HL-60 (cell line): ENCODE measurements at places on chromosomes 6 and 20.

GRCh38 chr6:73854998-73855718 lies 159.2 kb downstream of the CD109 start:
- peak; percentile 15 for DNase-seq

DNA sequence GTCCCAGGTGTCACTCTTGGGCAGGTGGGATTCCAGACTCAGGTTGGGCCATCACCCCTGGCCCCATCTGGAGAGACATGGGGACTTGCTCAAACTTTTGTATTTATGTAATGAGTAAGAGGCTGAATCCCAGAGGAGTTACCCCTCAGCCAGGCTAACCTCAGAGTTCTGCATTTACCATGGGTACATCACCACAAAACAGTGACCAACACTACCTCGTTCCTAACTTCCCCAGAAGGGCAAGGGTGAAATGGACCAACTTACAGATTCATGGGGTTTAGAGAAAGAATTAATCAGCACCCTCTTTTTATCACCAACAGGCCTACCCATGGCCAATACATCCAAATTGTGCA lies 259.9 kb upstream of the MARCKS start:
- DNase-seq, result peak; percentile 36

DNA sequence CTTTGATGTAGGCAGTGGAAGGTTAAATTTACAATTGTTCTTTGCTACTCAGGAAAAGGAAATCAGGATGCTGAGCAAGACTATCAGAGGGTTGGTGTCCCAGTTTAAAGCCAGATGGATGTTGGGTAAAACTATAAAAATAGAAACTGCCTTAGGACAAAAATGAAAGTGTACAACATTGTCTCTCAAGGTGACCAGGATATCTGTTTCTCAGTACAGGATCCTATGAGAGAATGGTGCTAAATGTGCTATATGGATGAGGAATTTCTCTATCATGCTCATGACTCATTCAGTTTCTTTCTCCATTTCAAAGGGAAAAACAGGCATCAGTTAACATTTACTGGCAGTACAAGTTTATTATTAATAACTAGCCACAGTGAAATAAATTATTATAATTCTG lies 534.2 kb upstream of the GJE1 start:
- DNase-seq, result no peak

DNA sequence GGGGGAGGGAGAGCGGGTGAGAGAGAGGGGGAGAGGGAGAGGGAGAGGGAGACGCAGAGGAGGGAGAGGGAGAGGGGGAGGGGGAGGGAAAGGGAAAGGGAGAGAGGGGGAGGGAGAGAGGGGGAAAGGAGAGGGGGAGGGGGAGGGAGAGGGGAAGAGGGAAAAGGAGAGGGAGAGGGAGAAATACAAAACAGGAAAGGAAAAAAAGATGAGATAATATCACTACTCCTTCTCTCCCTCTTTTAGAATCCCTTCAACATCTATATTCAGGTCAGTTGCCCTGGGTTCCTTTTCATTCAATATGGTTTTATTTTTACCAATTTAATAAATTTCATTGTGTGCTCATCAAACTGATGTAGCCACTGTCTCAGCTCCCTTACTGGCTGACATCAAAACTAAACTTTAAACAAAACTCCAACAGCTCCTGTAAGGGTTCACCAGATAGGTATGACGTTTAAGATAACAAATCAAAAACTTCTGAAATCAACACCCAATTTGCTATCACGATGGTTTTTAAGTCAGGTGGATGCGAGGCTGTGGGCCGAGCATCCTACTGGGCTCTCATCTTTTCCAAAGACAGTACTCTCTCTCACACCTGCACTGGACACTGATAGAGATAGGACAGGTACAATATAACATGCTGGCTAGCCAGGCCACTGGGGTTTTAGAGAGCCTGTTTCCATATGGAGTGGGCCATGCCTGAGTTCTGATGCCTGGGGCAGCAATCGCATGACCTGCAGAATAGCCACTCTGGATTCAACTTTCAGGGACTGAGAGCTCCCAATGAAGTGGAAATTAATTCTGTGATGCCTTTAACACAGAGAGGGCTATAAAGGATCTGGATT lies 99.5 kb downstream of the FYN start:
- DNase-seq, result no peak

GRCh38 chr20:22921595-22922421 lies 113.3 kb upstream of the SSTR4 start:
- peak; percentile 60 for DNase-seq

GRCh38 chr6:126657561-126658175 lies 317.8 kb downstream of the CENPW start:
- DNase-seq, result no peak

GRCh38 chr6:82364087-82365015 lies 734 bp downstream of the TPBG start:
- DNase-seq, result no peak

GRCh38 chr6:38182426-38182825 lies 362.9 kb downstream of the ZFAND3 start:
- no peak for DNase-seq

GRCh38 chr20:11861479-11861878 lies 56.2 kb upstream of the BTBD3 start:
- no peak for DNase-seq

DNA sequence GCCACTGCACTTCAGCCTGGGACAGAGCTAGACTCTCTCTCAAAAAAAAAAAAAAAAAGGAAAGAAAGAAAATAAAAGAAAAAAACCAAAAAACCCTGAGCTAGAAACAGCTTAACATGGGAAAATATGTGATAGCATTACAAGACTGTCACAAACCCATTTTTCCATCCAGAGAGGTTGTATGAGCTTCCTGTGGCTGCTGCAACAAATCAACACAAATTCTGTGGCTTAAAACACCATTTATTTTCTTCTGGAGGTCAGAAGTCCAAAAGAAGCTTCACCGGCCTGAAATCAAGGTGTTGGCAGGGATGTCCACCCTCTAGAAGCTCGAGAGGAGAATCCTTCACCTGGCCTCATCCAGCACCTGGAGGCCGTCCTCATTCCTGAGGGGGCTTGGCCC lies 21.7 kb upstream of the SSR1 start:
- DNase-seq, result no peak

DNA sequence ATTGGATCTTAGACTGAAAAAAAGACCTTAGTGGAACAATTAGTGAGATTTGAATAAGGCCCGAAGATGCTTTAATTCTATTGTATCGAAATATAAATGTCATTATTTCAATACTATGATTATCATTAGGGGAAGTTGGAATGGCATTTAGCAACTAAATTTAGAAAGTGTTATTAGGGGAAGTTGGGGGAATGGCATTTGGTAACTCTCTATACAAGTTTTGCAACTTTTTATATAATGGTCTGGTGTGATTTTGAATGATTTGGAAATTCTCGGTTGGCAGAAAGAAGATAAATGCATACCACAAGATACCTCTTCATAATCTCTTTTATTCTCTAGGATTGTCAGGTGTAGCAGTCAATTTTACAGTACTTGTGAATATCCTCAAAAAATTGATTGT lies 49.2 kb downstream of the RNF144B start:
- no peak for DNase-seq

GRCh38 chr20:57536120-57536708 lies 11.3 kb upstream of the CTCFL start:
- DNase-seq, result no peak

GRCh38 chr20:4787069-4787468 lies 65.4 kb downstream of the PRND start:
- DNase-seq, result no peak

- no peak for DNase-seq
These were observed 654 bp downstream of the TMEM14C start for GRCh38 chr6:10723567-10723881.

DNA sequence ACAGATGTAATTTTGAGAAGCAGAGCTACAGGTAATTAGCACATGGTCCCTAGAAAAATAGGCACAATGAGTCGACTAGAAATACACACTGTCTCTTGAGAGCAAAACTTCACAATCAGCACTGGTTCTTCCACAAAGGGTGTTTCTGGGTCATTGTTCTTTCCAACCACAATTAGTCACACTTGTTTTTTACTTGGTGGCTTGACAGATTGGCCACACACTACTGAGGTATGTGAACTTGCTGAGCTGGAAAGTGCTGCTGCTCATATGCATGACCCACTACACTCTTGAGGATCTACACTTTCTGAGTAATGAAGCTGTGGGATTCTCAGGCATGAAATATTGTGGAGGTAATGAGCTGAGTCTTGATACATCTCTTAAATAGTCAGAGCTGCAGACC lies 347.7 kb downstream of the BCKDHB start:
- DNase-seq, result no peak

DNA sequence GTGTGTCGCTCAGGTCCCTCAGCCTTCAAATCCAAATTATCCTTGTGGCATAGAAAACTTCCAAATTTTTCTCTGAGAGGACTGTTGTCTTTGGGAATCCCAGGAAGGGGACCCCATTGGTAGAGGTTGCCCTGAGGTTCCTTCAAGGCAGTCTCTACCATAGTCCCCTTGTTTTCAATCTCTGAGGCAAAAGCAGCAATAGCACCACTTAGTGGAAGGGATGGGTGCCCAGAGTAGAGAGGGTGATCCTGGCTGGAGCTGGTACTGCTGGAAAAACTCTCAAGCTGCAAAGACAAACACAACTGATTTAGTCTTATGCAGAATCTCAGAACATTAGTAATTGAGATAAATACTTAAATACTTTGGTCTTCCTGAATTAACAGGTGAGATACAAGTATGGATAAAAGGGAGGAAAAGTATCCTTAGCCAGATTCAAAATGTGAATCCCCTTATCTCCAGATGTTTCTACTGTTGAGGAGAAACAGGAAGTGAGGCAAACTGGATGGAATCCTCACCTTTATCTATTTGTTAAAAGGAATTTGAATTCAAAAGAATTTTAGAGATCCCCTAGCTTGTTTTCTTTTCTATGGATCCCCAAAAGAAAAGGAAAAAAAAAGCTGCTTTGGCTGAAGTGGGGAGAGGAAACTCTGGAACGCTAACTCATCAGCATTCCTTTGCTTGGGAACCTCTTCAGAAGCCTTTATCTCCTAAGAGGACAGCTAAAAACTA lies 13.4 kb downstream of the ZNF318 start:
- peak; percentile 12 for DNase-seq

- DNase-seq, result no peak
These were observed 8.7 kb downstream of the CST3 start for GRCh38 chr20:23629017-23629541.

GRCh38 chr6:81331526-81331925 lies 421.0 kb downstream of the TENT5A start:
- no peak for DNase-seq

DNA sequence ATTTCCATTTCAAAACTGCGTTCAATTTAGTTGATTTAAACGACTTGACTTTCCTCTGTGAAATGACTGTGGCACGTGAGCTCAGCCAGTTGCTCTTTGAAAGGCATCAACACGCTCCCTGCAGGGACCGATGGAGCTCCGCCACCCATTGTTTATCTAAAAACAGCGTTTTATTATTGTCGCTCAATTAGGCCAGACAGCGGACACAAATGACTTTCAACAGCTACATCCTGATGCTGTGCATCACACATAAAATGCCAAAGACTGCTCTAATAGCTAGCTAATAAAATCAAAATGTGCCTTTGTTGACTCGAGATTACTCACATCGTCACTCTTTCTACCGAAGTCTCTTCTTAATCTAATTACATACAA lies 332.5 kb downstream of the CD83 start:
- DNase-seq, result no peak

GRCh38 chr6:20056350-20056992 lies 155.8 kb downstream of the MBOAT1 start:
- no peak for DNase-seq

GRCh38 chr6:128278836-128279235 lies 241.6 kb downstream of the PTPRK start:
- no peak for DNase-seq

DNA sequence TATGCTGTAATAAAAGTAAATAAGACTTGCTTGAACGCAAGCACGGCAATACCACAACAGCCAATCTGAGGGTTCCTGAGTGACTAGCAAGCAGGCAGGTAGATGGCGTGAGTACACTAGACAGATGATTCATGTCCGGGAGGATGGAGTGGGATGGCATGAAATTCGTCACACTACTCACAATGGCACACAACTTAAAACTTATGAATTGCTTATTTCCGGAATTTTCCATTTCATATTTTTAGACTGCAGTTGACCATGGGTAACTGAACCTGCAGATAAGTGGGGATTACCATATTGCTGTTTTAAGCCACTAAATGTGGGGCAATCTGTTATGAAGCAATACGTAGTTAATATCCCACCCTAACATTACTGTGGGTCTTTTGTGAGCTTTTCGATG lies 93.6 kb upstream of the NFATC2 start:
- no peak for DNase-seq

GRCh38 chr6:135358251-135358821 lies 139.2 kb downstream of the AHI1 start:
- DNase-seq, result peak; percentile 18

GRCh38 chr6:160882791-160883279 lies 108.7 kb upstream of the MAP3K4 start:
- DNase-seq, result no peak

DNA sequence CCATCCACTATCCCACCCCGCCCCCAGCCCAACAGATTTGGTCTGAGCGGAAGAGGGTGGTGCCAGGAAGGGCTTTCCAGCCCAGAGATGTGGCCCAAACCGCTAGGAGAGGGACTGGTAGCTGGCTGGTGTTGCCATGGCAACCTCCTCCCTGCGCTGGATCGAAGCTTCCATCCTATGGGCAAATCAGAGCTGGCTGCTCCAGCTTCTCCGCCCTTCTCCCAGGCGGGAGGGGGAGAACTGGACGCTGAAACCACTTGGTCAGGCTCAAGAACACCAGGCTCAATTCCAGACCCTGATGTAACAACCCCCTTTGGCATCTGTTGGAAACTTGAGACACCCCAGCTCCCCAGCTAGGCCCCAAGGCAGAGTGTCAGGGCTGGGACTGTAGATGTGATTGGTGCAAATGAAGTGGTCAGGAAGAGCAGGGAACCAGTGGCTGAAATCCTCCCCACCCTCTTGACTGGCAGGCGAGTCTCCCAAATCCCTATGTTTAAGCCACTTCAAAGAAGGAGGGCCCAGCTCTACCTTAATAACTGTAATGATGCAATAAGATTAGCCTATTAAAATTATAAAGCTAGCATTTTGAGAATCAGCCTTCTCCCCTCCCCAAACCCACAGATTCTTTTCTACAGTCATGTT lies 4.2 kb downstream of the RIMS4 start:
- DNase-seq, result no peak

GRCh38 chr6:29723666-29724588 lies 693 bp downstream of the HLA-F start:
- no peak for DNase-seq

DNA sequence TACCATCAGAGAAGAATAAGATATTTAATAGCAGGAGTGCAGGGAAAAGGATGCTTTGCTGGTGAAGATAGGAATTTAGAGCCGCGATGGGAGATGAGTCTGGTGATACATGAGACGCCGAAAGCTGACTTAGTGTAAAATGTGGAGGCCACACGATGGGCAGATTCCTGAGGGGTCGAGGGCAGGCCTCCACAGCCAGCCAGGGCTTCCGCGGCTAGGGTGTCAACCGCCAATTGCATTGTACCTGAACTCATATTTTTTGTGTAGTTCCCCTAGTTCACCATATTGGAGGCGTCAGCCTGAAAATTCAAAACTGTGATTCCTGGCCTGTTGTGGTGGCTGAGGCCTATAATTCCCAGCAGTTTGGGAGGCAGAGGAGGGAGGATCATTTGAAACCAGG lies 8.5 kb downstream of the ETV7 start:
- no peak for DNase-seq

- DNase-seq, result peak; percentile 54
These were observed 16.8 kb downstream of the CASS4 start for GRCh38 chr20:56428881-56429280.
